ENCODE measurements at places on chromosomes 2 and 18.

- DNase-seq, result no peak
Observed at GRCh38 chr2:146847846-146848245, 997.0 kb upstream of the ACVR2A start.

- DNase-seq, result no peak
Observed at GRCh38 chr18:11309172-11309571, 159.8 kb upstream of the PIEZO2 start.

GRCh38 chr2:196170606-196171247, 651 bp downstream of the STK17B start:
- peak; percentile 24 for DNase-seq

GRCh38 chr2:190697421-190697820, 48.5 kb downstream of the NAB1 start:
- no peak for DNase-seq

GRCh38 chr18:33440060-33441043, at the start of gene CCDC178:
TSS of gene CCDC178 (minus strand) at chr18:33440721. CDS start at chr18:33412088, 28,633 bp downstream.
- no peak for DNase-seq

DNA sequence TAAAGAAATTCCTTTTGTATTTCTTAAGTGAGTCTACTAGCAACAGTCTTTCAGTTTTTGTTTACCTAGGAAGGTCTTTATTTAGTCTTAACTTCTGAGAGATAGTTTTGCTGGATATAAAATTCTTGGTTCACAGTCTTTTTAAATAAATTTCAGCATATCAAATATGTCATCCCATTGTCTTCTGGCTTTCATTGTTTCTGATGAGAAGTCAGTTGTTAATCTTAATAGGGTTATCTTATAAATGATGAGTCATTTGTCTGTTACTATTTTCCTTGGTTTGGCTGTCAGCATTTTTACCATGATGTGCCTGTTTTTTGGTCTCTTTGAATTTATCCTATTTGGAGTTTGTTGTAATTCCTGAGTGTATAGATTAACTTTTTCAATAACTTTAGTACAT, 129.3 kb downstream of the FAM210A start:
- DNase-seq, result no peak

DNA sequence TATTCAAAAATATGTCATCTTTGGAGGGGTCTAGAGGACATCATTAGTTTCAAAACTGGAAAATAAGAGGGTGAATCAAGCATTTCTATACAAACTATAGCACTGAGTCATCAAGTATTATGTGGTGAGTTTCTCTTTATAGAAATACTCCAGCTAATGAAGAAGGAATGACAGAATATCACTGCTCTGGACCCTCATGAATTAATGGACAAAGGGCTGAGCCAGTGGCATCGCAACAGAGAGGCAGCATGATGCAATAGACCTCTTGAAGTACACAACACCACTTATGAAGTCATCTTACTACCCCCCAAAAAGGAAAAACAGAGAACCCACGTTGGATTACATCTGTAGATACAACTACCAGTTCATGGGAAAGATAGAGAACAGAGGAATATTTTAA, 27.4 kb upstream of the EIF2AK3 start:
- peak; percentile 24 for DNase-seq

- no peak for DNase-seq
Observed at GRCh38 chr2:127566576-127566975, 31.1 kb downstream of the MYO7B start.

DNA sequence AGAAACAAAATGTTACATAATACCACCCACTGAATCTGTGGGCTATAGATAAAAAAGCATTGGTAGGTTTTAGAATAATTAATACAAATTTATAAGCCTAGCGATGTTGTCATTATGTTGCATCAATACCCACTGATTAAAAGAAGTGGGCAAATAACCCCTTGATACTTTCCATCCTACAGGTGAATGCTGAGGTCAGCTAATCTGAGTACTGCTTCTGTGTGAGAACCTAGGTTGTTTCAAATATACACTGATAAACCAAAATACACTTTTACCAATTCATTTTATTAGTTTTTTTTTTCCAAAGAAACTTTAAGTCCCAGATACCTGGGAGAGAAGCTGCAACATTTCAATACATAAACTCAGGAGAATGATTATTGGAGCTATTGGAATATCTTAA, 948.6 kb downstream of the LRP1B start:
- no peak for DNase-seq

GRCh38 chr2:190678444-190679162, 29.7 kb downstream of the NAB1 start:
- no peak for DNase-seq

GRCh38 chr2:6310256-6311215, 555.2 kb downstream of the CMPK2 start:
- DNase-seq, result no peak

DNA sequence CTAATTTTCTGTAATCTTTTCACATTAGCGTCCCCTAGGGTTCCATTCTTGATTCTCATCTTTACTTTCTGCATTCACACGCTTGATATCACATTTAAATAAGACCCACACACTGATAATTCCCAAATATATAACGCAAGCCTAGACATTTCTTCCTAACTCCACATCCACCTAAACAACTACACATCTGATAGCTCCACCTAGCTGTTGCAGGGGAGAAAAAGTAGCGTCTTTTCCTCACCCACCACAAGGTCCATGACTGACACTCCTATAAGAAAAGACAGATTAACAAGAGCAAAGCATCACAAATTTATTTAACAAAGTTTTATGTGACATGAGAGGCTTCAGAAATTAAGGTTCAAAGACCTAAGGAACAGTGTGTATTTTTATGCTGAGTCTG, 862.2 kb upstream of the DDX18 start:
- no peak for DNase-seq

GRCh38 chr2:98374286-98374685, 28.0 kb downstream of the CNGA3 start:
- DNase-seq, result no peak

DNA sequence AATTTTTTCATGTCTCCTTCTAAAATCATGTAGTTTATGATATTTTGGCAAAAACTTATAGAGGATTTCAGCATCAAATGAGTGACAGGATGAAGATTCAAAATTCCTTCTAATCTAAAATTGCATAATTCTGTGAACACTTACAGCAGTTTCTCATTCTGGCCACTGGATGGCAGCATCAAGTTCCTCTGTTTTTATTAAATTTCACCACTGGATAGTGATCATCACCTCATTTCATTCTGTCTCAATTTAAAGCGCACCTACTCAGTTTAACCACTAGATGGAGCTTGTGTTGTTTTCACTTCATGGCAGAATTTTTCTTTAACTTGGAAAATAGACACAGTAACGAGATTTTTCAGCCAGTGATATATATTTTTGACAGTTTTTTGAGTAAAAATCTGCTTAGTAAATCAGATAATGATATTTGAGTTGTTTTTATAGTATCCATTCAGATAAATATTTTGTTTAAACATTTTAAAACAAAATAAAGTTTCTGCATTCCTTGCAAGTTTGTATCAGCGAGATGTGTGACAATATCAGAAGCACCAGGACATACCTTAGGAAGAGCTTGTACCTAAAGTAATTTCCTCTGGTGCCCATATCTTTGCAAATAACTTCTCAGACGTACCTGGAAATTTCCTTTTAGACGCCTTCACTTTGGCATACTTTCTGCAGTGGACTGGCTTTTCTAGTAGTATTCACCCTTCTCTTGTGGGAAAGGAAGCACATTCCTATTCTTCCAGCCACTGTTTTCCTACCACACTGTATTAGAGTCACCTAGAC, 94.7 kb upstream of the ARHGAP15 start:
- peak; percentile 57 for DNase-seq

DNA sequence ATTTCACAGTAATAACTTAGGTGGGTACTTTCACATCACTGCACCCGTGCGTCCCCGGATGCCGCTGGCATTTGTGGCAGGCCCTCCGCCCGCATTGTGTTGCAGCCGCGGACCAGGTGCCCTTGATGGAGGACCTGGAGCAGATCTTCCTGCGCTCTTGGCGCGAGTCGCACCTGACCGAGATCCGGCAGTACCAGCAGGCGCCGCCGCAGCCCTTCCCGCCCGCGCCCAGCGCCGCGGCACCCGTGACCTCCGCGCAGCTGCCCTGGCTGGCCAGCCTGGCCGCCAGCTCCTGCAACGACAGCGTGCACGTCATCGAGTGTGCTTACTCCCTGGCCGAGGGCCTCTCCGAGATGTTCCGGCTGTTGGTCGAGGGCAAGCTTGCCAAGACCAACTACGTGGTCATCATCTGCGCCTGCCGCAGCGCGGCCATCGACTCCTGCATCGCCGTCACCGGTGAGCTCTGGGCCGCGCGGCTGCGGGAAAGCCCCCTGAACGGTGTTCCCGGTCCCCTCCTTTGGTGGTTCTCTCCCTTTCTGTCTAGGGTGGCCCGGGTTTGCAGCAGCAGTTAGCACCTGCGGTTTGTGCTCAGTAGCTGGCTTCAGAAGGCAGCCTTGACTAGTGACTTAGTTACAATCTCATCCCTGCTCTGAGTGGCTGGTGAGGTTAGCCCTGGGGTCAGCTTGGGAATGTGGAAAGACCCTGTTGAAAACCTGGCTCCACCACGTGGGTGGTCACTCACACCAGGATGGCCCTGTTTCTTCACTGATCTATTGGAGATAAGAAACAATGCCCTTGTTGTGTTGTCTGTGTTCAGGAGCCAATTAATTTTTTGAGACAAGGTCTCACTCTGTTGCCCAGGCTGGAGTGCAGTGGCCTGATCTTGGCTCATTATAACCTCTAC, 59.1 kb downstream of the GREB1 start:
- no peak for DNase-seq
